Activated T-helper 17 cell treated with anti-CD3 and anti-CD28 coated beads, Interleukin-2, amount 50 U/mL, for 72 hours (primary cell): ENCODE measurements at places on chromosomes 2 and 18.

DNA sequence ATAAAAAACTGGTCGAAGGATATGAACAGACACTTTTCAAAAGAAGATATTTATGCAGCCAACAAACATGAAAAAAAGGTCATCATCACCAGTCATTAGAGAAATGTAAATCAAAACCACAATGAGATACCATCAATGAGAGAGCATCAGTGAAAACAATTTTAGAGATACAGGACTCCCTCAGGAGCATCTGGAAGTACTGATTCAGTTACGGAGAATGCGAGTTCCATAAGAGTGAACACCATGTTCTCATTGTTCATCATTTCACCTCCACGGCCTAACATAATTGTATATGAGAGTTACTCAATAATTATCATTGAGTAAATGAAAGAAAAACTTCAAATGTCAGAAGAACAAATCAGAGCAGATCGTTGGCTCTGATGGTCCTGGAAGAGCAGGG, 140.9 kb upstream of the TANK start:
- no peak for ATAC-seq
- H3K27ac ChIP-seq = no peak overlapping the region
- no peak overlapping the region for H3K4me3 ChIP-seq
- no peaks in the 10 kb centered on the region for H3K36me3 ChIP-seq

DNA sequence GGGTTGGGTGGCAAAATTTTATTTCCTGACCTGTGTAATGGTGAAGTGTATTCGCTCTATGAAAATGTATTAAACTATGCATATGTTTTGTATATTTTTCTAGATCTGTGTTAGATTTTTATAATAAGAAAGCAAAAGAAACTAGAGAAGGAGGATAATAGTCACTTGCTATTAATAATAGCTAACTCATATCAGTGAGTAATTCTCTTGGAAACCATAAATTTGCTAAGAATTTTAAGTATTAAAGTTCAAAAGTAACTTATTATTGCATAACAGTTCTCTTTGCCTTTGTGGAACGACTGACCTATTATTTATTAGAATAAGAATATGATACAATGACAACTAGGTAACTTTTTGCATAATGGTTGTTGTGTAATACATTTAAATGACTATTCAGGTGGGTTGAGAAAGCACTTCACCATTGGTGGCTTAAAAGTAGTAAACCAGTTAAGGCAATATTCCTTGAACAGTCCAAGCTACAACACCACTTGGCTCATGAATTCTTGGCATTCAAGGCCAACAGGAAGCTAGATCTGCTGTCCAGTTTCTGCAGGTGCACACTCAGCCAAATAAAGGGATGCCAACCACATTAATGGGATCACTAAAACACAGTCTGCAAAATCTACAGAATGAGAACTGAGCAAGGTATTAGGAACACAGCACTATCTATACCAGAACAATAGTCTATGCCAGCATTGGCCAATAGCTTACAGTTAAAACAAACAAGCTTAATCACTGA, 921.3 kb downstream of the CPS1 start:
- no peak for ATAC-seq
- no peaks in the 10 kb centered on the region for H3K27me3 ChIP-seq
- H3K27ac ChIP-seq = no peak overlapping the region
- no peak overlapping the region for H3K4me3 ChIP-seq

DNA sequence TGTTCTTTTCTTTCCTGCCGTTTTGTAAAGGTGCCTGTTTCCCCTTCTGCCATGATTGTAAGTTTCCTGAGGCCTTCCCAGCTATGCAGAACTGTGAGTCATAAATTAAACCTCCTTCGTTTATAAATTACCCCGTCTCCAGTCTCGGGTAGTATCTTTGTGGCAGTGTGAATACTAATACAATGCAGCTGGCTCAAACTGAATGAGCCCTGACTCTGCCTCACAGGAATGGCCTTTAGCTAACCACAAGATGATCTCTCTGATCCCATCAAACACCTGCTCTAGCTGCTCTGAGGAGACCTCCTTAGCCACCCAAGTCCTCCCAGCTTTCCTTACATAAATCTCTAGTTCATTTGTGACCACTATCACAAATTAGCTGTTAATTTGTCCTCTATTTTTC, 41.5 kb upstream of the CAB39 start:
- peak; percentile 21 for ATAC-seq
- no peaks in the 10 kb centered on the region for H3K36me3 ChIP-seq
- peaks cover 42% of the 10 kb centered on the region for H3K4me1 ChIP-seq
- H3K27ac ChIP-seq = peak overlapping the region; percentile 4
- H3K4me3 ChIP-seq = peak overlapping the region; percentile 31

DNA sequence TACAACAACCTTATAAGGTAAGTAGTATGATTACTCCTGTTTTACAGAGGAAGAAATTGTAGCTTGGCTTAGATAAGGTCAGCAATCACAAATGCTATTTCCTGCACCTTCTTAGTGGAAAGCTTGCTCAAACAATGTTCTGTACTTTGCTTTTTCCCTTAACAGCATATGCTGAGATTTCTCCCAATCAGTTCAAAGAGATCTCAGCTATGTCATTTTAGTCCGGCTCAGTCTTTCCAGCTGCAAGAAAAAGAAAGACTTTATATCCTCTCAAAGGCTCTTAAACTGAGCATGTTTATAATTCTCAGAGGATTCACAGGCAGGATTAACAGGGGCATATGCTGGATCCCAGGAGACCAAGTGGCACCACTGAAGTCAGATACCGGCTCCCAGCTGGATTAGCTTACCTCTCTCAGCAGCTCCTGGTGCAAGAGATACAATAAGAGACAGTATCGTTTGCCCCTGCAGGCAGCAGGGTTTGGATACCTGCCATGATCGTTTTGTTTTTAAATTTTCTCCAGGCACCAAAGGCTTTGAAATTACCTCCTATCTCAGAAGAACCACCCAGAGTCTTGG, 29.5 kb downstream of the KIAA2012 start:
- H3K27me3 ChIP-seq = peaks cover 17% of the 10 kb centered on the region
- ATAC-seq = no peak
- H3K36me3 ChIP-seq = no peaks in the 10 kb centered on the region
- H3K4me1 ChIP-seq = no peaks in the 10 kb centered on the region
- H3K27ac ChIP-seq = no peak overlapping the region
- no peak overlapping the region for H3K4me3 ChIP-seq

DNA sequence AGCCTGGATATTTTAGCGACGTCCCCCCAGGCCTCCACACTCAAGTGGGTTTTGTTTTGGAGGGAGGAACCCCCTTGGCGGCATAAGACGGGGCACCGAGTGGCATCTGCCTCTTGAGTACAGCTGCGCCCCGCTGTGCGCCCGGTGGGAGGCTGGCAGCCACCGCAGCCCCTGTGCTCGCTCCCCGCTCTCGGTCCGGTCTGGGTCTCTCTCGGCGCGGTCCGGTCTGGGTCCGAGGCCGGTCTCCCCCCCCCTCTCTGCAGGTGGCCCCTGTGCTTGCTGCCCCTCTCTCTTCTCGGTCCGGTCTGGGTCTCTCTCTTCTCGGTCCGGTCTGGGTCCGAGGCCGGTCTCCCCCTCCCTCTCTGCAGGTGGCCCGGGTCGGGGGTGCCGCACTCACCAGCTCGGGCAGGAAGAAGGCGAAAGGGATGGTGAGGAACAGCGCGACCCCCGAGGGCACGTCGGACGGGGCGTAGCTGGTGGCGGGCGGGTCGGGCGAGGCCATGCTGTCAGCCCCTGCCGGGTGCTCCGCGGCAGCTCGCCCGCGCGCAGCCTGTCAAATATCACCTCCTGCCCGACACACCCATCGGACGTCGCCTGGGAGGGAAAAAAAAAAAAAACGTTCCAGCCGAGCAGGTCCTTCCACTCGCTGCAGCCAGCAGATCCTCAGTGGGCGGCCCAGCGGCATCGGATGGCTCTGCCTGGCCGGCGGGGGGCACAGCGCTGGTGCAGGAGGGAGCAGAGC, at the start of gene MALL:
TSS of gene MALL (minus strand) at position 532 of the 742 bp plus-strand sequence. CDS start at position 502, 30 bp downstream.
- peaks cover 47% of the 10 kb centered on the region for H3K27me3 ChIP-seq
- no peak within 1 kb of the TSS for H3K27ac ChIP-seq
- H3K4me1 ChIP-seq = no peaks in the 10 kb centered on the region
- no peak for ATAC-seq
- H3K36me3 ChIP-seq = no peaks in the 10 kb centered on the region
- H3K4me3 ChIP-seq = no peak within 1 kb of the TSS

- H3K4me1 ChIP-seq = no peaks in the 10 kb centered on the region
- no peak for ATAC-seq
- no peaks in the 10 kb centered on the region for H3K36me3 ChIP-seq
- H3K27me3 ChIP-seq = peaks cover 13% of the 10 kb centered on the region
- H3K4me3 ChIP-seq = no peak overlapping the region
Observed at GRCh38 chr2:23199115-23199918, 185.7 kb upstream of the KLHL29 start.

DNA sequence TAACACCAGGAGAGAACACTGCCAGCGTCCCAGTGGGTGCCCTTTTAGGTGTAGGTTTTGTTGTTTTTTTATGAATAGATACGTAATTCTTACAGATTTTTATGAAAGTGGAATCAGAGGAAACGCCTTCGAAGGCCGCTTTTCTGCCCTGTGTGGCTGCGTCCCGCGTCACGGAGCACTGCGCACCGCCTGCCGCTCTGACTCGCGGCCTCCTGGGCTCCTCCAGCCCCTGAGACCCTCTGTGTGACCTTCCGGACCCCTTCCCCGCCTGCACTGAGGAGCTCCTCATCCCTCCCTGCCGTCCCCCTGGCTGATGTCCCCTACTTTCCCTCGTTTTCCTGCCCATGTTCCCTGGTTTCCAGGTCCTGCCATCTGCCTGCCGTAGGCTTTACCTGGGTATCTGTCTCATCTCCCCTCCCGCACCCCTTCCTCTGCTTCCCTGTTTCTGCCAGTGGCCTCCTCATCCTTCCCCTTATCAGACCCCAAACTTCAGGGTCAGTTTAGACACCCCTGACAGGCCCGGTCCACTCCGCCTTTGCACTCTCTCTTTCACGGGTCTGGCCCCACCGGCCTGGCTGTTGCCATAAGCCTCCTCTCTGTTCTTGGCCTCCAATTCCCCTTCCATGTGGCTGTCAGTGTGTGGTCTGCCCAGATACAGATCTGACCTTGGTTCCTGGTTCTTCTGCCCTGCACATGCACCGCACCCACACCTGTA, 32.7 kb downstream of the PDIA6 start:
- H3K27me3 ChIP-seq = no peaks in the 10 kb centered on the region
- no peaks in the 10 kb centered on the region for H3K4me1 ChIP-seq
- H3K4me3 ChIP-seq = no peak overlapping the region
- H3K36me3 ChIP-seq = peaks cover 64% of the 10 kb centered on the region

GRCh38 chr2:74760875-74761630, 72.9 kb upstream of the HK2 start:
- H3K4me3 ChIP-seq = no peak overlapping the region
- H3K27me3 ChIP-seq = no peaks in the 10 kb centered on the region
- no peak overlapping the region for H3K27ac ChIP-seq
- ATAC-seq = no peak
- no peaks in the 10 kb centered on the region for H3K36me3 ChIP-seq

DNA sequence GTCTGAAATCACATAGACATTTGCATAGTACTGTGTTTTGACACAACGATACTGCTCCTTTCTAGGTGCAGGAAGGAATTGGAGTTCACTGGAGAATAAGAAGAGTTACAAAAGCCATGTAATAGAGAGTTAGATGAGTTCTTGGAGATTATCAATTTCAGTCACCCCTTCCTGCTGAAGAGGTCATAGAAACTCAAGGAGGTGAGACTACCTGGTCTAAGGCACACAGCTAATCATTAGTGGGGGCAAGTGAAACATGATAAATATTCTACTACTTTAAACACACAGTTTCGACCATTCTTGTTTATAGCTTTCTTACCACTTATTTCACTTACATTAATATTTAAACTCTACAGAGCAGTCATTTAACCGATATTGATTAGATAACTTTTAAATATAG, 286.9 kb upstream of the NXPH2 start:
- no peak overlapping the region for H3K4me3 ChIP-seq
- H3K4me1 ChIP-seq = no peaks in the 10 kb centered on the region
- no peaks in the 10 kb centered on the region for H3K36me3 ChIP-seq
- no peak for ATAC-seq

DNA sequence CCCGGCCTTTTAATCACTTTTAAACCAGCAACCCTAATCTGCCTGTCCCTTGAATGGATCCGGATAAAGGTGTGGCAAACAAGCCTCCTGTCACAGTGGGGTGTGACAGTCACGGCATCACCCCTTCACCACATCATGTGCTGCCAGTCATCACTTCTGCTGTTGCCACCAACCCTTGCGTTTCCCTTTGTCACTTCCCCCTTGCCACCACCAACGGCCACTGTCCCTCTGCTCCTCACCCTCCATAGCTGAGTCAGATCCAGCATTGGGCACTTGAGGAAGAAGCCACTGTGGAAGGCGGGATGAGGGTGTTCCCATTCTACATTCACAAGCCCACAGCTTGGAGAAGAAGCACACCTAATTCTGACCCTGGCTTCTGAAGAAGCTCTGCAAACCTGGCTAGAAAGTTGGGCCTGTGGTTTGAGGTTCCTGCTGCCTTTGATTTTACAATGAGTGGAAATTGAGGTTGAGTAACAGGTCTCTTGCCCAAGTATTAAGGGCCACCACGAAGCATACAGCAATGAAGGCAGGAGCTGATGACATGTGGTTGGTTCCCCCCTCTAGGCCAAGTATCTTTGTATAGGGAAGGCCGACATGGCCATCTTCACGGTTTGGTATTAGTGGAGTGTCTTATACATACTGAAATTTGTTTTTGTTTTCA, 22.9 kb upstream of the DARS1 start:
- H3K4me1 ChIP-seq = peaks cover 46% of the 10 kb centered on the region
- ATAC-seq = peak; percentile 85
- H3K36me3 ChIP-seq = peaks cover 19% of the 10 kb centered on the region
- peak overlapping the region; percentile 88 for H3K27ac ChIP-seq
- H3K4me3 ChIP-seq = peak overlapping the region; percentile 62

DNA sequence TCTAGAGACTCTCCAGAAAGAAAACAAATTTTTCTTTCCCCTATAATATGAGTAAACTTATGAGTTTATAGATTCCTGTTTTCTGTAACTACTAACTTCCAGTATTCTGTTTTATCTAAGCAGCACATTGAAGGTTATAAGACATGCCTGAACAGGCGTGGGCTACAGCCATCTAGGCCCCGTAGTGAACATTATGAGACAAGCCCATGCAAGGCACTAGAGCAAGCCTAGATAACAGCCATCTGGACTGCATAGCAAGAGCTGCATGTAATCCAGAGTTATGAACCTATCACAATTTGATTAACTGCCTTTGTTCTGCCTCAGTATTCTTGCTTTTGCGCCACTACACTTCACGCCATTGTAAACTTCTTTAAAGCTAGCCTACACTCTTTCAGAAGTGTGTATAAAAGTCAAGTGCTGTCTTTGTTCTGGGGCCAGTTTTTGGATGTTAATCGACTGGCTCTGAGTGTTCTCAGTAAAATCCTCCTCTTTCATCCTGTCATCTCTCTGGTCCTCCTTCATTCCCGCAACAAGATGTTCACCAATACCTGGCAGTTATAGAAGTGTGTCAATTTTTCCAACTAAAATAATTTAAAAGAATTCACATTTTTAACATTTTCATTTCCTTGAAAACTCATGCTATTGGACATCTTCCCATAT, 3.0 kb upstream of the SULT1C3 start:
- H3K4me3 ChIP-seq = no peak overlapping the region
- no peak for ATAC-seq
- no peaks in the 10 kb centered on the region for H3K36me3 ChIP-seq
- no peaks in the 10 kb centered on the region for H3K4me1 ChIP-seq
